ENCODE measurements at places on chromosomes 3 and 15.

DNA sequence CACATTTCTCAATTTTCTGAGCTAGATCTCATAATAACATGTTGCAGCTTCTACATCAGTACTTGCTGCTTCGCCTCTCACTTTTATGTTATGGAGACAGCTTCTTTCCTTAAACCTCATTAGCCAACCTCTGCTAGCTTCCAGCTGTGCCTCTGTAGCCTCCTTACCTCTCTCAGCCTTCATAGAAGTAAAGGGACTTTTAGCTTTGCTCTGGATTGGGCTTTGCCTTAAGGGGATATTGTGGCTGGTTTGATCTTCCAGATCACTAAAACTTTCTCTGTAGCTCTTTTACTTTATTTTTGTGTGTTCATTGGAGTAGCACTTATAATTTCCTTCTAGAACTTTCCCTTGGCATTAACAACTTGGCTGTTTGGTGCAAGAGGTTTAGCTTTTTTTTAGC, 150.1 kb downstream of the ATG7 start:
- no peak for DNase-seq

GRCh38 chr3:174862101-174862500, 3.0 kb downstream of the NAALADL2 start:
- DNase-seq, result no peak

GRCh38 chr15:59327942-59328341, 44.7 kb downstream of the MYO1E start:
- no peak for DNase-seq

DNA sequence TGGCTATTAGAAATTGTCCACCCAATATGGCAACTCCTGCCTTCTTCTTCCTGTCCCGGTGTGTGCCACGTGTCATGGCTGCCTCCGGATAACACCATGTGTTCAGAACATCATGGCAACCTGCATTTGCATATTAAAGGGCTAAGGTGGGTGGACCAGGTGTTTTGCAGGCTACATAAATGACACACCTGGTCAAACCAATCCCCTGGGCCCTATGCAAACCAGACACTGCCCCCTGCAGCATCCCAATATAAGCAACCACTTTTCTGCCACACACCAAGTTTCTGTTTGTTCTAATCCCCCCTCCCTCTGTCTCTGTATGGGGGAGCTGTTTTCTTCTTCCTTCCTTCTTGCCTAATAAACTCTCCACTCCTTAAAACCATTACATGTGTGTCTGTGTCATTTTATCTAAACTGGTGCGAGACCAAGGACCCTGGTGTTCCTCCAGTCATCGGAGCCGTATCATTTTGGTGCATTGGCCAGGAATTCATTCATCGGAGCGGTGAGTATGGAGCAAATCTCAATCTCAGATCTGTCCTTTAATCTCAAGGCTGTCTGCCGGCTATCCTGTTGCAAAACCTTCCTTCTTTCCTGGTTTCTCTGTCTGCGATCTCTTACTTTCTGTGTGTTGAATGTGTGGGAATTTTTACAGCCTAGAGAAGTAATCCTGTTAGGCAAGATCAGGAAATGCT, 44.5 kb downstream of the NCEH1 start:
- no peak for DNase-seq

- peak; percentile 82 for DNase-seq
Observed at GRCh38 chr3:169041677-169042171, 621.8 kb downstream of the MECOM start.

DNA sequence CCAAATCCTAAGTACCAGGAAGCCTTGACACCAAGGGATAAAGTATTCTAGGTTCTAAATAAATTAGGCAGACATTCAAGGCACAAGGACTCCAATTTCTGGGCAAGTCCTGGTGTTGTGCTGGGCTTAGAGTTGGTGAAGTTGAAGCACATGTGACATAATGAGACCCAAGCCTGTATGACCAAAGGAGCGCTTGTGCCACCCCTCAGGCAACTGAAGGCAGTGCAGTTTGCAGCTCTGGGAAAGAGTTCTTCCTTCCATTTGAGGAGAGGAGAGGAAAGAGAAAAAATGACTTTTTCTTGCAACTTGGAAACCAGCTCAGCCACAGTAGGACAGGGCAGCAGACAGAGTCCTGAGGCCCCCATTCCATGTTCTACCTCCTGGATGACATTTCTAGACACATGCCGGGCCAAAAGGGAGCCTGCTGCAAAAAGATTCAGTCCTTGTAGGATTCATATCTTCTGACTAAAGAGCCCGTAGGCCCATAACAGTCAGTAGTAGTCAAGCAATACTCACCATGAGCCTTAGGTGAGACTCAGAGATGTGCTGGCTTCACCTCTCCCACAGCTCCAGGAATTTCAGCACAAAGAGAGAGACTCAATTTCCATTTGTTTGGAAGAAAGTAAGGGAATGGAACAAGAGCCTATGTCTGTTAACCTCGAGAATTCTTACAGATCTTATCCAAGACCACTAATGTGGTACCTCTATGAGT, 588.8 kb upstream of the BCHE start:
- no peak for DNase-seq

- DNase-seq, result no peak
Observed at GRCh38 chr3:160784853-160785252, 28.8 kb downstream of the PPM1L start.

GRCh38 chr15:48644827-48645557, 517 bp downstream of the FBN1 start:
- peak; percentile 69 for DNase-seq

- DNase-seq, result no peak
Observed at GRCh38 chr15:85470563-85471271, 90.3 kb downstream of the AKAP13 start.

GRCh38 chr3:22951910-22952309, 251.2 kb upstream of the UBE2E2 start:
- no peak for DNase-seq

DNA sequence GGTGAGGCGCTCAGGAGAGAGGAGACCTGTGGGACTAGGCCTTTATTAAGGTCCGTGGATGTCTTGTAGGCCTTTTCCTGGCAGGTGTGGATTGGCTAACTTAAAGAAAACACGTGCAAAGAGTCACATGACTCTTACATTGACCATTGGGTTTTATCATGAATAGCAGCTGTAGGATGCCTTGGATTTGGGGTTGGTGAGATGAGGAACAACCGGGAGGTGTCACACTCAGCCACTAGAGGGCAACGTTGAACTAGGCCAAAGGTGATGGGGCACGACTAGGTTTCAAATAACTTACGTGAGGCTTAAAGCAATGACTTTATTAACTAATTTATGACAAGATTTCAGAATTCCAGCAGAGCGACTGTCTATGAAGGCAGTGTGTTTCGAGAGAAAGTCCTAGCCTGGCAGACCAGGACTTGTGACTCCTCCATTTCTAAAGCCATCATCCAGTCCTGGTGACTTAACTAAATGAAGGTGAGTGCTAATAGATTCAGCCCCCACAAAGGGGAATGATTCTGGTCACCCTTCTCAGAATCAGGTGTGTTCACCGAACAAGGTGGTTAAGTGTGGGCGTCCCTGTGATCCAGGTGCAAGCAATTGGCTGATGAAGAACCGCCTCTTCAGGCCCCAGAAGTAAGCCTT, 345.6 kb downstream of the MCTP2 start:
- no peak for DNase-seq

GRCh38 chr15:78923480-78924360, 21.1 kb downstream of the CTSH start:
- DNase-seq, result no peak

DNA sequence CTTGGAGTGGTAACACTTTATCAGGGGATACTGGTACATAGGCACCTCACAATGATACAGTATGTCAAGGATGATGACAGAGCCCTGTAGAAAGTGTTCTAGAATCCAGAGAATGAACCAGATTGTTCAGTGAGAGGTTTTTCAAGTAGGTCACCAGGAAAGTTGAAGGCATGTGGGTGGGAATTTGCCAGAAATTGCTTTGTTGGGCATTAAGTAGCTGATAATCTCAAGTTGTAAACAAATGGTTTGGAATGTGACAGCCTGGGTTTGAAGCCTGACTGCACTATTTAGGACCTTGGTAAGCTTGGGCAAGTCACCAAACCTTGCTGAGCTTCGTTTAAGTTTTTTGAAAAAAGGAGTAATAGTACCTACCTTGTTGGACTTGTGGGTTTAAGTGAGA, 12.5 kb downstream of the SLC35G2 start:
- no peak for DNase-seq

DNA sequence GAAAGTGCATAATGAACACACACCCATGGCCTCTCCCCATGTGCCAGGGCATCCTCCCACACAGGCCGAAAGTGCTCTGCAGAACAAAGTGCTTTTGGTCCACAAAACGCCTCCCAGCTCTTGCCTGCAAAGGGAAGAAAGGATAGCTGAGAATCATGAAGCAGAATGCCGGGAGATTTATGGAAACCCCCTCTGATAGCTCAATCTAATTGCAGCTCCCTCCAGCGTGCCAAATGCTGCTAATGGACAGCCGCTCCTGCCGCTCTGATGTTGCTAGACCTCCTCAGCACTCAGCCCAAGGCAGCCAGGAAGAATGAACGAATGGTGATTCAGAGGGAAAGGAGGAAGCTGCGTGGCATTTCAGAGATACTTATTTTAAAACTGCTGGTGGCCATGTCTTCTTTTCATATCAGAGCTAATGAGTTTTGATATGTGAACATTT, 145.3 kb downstream of the TJP1 start:
- DNase-seq, result peak; percentile 33

DNA sequence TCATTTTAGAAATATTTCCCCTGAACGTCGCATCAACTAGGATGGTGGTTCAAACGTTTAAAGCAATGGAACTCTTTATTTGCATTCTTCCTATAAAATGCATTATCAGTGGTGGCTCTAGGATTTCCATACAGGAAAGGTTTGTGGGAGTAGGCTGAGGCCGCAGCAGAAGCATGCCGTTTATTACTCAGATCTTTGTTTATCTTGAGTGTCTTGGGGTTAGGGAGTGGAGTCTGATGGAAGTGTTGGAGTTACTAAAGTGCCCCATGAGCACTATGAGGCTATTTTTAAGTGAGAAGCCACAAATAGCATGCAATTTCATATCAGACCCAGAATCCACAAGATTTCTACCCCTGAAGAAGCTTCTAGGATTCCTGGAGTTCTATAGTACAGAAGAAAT, 26.2 kb downstream of the ATOSA start:
- DNase-seq, result peak; percentile 61

GRCh38 chr15:64703632-64703959, 71.8 kb downstream of the RBPMS2 start:
- no peak for DNase-seq

- no peak for DNase-seq
Observed at GRCh38 chr15:31305375-31305774, 21.3 kb upstream of the KLF13 start.

DNA sequence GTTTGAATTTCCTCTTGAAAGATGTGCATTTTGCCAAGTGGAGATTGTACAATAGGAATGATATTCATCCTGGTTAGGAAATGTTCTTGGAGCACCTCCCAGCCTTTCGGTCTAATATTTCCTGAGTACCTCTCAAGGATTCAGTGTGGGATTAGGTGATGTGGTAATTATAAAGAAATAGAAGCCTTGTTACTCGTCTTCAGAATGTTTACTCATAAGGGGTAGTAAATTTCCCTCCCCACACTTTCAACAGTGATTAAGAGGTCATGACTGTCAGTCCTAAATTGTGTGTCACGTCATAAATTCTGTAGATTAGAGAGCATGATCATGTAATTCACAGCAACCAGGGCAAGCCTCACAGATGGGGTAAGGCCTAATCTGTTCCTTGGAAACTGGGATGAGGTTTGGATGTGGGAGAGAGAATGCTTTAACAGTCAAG, 633.1 kb upstream of the TBL1XR1 start:
- peak; percentile 88 for DNase-seq

GRCh38 chr15:83928392-83928734, 274.4 kb downstream of the ADAMTSL3 start:
- DNase-seq, result no peak

DNA sequence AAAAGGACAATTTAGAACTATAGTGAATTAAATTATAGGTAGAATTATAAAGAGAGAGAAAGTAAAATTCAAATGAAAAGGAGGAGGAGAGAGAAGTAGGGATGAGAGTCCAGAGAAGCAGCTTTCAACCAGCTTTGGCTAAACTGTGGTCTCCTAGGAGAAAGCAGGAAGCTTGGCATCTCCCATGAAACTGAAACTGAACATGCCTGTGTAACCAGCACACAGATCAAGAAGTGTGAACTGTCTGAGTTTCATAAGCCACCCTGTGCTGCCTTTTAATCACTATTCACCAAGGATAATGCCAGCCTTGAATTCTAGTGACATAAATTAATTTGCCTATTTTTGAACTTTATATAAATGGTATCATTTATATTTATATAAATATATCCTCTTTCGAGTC, 128.5 kb downstream of the MYRIP start:
- DNase-seq, result no peak

DNA sequence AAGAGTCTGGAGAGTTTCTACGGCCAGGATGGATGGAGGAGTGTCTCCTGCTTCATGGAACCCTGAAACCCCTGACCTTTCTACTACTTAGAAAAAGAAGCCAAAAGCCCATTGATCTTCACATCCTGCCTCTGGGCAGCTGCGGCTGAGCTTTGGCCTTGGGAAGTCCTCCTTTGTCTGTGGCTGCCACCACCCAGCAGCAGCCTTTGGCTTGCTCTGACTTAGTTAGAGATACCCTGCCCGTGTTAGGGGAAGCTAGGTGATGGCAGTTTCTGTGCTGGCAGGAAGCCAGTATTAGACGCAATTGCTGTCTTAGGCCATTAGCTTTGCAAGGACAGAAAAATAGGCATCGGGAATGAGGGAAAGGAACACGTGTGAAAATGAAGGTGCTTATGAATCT, 18.8 kb downstream of the APH1B start:
- DNase-seq, result no peak

DNA sequence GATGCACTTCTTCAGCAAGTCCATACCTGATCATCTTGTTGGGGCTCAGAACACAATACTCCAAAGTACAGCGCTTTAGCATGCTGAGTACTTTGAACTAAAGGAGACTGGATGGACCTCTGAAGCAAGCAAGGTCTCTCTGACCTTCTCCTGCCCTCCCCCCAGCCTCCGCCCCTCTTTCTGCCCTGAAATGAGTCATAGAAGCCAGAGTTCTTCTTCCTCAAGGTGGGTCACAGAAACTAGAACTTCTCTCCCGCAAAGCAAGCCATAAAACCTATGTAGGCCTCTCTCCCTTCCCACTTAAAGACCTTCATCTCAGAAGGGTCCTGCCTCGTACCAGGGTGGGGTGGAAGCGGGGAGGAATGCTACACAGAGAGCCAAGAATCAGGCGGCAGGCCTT, 230.5 kb upstream of the PROK2 start:
- DNase-seq, result no peak

- peak; percentile 34 for DNase-seq
Observed at GRCh38 chr3:52213901-52214300, 11.5 kb downstream of the TLR9 start.

DNA sequence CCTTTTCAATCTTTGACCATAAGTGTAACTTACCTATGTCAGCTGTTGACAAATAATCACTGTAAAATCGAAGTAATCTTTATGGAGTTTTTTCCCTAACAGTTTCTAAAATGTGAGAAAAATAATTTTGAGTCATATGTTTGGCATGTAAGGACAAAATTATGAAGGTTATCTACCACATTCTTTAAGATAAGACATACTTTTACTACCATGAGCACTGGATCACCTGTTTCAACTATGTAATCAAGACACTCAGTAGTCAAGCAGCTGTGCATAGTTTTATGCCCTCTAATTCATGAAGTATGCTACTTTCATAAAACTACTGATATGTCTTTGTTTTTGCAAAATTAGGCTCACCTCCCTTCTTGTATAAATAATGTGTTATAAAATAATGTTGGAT, 12.1 kb downstream of the FGF7 start:
- DNase-seq, result peak; percentile 35

GRCh38 chr3:153853163-153853562, 268.0 kb upstream of the ARHGEF26 start:
- DNase-seq, result no peak
